ENCODE measurements at places on chromosomes 1 and 21. TPM values are rescaled to one million over a fixed set of nuclear protein-coding genes. Genes with fewer than 3 reads are reported as not detected.

DNA sequence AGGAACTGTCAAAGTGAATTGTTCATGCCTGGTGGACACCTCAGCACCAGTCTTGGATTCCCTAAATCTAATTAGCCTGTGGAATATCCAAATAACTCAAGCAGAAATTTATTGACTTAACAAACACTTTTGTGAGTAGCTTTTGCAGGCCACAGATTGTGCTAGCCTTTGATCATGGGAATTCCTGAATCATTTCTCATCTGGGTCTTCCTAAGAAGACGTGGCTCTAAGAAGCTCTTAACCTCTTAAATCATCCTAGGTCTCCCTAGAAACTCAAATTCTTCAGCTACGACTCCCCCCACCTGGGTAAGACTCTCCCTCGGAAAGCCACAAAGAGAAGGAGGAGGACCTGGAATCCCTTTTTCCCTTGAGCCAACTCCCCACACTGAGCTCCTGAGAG lies 53.8 kb upstream of the PSEN2 start:
- DNase-seq = peak; percentile 8

GRCh38 chr1:66542811-66543767 lies 9.1 kb downstream of the SGIP1 start:
- peak; percentile 66 for DNase-seq

DNA sequence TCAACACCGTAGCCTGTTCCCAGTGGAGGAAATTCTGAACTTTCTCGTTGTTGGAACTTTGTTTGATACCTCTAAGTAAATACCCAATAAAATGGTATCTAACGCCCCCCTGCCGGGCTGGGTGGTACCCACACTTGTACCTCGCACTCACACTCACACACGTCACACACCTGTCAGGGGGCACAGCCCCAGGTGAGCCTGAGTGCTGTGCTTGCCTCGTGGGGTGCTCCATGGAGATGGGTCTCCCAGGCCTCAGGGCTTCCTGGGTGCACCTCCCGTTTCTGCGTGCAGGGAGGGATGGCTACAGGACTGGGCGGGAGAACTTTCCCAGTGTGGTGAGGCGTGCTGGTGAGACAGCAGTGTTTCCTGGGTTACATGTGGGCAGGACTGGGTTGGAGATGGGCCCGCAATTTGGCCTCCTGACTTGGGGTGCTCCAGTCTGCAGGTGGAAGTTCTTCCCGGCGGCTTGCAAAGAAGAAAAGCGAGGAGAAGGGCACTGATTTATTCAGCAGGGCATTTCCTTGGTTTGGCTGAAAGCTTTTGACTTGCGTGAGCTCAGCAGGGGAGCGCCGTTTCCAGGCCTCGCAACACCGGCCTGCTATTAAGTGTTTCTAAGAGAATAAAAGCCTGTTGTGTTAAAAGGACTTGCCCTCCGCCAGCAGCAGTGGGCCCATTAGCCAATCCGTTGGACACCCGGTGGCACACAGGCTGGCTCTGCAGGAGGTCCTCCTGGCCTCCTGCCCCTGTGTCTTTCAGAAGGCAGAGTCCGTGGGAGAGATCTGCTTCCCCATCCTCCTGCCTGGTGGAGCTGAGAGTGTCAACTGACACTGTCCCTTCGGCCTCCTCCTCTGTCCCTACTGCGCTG lies 79.7 kb downstream of the KIF26B start:
- DNase-seq = no peak

DNA sequence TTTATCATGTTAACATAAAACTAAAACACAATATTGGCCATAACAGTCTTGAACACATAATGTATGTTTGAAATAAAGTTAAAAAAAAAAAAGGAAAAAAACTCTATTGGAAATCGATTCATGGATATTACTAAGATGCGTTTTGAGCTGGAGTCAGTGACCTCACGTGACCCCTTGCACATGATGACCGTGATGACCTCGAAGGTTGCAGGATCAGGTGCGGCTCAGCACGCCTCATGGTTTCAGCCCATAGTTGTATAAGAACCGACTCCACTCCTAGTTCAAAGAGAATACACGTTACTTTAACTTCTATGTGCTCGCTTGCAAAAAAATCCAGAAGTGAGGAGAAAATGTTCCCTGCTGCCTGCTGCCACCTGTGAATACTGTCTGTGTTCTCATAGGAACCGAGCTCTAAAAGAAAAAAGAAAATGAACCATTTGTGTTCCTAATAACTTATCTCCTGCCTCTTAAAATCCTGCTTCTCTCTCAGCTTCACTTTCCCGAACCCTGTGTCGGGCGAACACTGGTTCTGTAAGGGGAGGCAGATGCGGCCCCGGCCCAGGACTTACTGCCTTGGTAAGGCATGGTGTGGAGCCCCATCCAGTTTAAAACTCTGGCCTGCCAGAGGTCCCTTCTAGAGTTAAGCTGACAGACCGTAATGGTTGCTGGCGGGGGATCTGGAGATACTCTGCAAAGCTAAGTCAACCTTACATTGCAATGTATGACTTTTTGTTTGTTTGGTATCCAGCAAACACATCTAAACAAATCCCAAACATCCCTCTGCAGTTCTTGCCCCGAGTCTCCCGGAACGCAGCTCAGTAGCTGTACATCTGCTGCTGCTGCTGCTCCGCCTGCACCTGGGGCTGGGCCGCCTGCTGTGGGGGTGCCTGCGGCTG lies 33.8 kb upstream of the RIPK4 start:
- no peak for DNase-seq

- no peak for DNase-seq
Measured at GRCh38 chr1:159827102-159827490, 423 bp downstream of the SLAMF8 start.

GRCh38 chr1:221606256-221606655 lies 135.6 kb downstream of the DUSP10 start:
- DNase-seq = no peak

- DNase-seq = no peak
Measured at GRCh38 chr1:51331206-51332100, 1.1 kb upstream of the TTC39A start.

DNA sequence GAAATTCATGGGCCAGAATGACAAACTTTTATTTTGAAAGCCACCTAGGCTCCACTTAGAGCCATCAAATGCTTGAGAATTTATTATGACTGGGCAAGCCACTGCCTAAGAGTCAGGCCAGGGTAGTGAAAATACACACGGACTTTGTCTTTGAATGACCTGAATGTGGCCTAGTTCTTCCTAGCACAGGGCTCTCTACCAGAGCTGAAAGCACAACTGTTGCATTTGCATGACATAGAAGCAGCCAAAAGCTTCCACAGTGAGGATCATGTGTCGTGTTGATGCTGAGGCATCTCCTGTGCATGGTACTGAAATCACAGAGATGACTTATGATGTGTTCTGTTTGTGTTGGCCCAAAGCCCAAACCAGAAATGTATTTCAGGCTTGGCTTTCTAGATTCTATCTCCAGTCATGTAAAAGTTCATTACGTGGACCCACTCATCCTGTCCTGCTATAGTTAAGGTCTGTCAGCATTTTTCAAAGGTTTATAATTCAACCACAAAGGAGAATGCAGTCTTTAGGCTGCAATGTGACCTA lies 164.0 kb upstream of the UBE2U start:
- peak; percentile 88 for DNase-seq

DNA sequence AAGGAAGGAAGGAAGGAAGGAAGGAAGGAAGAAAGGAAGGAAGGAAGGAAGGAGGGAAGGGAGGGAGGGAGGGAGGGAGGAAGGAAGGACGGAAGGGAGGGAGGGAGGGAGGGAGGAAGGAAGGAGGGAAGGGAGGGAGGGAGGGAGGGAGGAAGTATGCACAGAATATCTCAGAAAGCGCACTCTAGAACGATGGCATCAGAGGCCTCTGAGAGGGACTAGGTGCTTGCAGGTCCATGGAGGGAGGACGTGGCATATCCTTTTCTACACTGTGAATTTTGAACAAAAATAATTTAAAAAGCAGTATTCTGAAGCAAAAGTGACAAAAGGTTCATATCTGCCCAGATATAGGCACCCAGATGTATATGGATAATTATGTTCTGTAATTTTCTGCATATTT lies 65.5 kb downstream of the SYF2 start:
- DNase-seq = no peak

DNA sequence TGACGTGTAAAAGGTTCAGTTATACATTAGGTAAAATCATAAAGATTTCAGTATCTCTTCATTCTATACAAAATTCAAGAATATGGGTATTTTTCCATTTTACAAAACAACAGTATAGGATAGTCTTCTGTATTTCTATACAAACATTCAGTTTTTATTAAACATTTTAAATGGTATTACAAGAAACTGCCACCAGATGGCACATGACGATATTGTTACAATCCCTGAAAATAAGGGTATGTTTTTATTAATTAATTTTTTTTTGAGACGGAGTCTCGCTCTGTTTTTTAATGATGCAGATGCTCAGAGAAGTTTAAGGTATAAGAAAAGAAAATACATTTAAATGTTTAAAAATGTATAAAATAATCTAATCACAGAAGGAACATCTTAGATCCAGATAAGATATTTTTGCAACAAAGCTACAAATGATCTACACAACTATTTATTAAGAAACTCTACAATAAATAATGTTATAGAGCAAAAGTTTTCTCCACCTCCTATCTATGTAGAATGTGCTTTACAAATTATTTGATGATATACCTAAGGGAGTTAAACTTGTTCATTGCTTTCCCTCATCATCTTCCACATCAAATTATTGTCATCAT lies 23.5 kb upstream of the RSBN1 start:
- DNase-seq = peak; percentile 16

DNA sequence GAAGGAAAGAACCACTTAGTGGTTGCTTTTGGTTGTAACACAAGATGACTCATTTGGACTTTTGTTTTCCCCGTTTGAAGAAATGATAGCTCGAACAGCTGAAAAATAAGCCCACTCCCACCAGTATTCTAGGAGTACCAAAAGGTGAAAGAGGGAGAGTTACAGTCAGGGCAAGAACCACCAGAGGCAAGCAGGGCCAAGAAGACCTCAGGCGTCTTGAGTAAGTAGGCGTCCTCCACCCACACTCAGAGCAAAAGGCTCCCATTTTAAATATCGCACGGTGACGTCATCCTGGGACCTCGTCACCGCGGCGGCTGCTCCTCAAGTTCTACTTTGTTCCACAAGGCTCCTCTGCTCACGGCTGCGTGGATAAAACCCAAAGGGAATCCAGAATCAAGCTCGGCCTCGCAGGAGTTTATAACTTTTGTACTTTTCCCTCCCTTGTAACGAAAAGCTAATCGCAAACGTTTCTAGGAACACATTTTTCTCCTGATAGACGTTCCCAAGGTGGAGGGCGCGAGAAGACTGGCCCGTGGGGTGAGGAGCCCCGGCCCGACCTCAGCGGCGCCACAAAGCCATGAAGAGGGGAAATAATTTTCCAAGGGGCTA lies 1.2 kb downstream of the BTG3 start:
- peak; percentile 77 for DNase-seq

DNA sequence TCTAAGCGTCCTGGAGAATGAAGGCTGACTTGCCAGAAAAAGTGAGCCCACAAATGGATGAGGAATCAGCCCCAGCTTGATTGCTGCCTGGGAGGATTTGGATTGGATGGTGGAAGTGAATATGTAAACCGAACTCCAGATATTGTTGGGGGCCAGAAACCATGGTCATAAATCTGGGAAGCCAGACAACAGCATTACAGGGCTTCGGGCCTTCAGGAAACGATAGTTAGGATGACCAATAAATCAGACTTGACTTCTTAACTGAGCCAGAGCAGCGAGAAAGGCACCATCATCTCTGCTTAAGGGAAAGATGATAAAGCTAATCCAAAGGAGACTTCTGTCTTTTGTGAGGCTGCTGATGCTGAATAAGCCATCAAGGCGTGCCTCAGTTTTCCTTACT lies 26.6 kb downstream of the FAM78B start:
- no peak for DNase-seq

GRCh38 chr1:98268316-98268715 lies 347.5 kb upstream of the DPYD start:
- no peak for DNase-seq

DNA sequence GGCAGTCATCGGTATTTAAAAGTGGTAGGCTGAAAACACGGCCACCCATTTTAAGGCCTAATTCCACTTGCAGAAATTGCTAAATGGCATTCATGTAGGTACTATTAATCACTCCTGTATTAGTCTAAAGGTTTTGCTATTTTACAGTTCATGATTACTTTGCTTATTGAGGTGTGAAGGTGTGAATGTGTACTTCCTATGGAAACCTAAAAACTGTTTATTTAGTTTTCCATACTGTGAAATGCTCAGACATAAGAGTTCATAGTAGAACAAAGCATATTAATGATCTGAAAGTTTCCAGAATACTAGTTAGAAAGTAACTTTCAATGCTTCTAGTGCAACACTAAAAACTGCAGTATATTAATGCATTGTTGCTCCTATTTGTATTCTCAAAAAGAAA lies 69.8 kb downstream of the ITGB3BP start:
- DNase-seq = no peak

DNA sequence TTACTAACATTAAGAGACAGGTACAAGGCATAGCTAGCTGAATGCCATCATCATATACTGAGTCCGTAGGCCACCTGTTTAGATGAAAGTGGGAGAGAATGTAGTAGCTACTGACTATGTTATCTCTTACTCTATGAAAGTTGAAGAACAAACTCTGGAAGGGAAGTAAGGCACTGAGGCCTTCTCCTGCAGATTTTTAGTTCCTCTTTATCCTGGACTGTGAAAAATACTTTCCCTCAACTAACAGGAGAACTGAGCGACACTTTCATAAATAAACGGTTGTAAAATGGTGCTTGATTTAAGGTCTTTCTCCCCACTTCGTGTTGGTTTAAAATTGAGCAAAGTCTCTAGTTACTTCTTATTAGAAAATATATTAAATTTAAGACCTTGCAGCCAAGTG lies 101.9 kb downstream of the FNBP1L start:
- no peak for DNase-seq

DNA sequence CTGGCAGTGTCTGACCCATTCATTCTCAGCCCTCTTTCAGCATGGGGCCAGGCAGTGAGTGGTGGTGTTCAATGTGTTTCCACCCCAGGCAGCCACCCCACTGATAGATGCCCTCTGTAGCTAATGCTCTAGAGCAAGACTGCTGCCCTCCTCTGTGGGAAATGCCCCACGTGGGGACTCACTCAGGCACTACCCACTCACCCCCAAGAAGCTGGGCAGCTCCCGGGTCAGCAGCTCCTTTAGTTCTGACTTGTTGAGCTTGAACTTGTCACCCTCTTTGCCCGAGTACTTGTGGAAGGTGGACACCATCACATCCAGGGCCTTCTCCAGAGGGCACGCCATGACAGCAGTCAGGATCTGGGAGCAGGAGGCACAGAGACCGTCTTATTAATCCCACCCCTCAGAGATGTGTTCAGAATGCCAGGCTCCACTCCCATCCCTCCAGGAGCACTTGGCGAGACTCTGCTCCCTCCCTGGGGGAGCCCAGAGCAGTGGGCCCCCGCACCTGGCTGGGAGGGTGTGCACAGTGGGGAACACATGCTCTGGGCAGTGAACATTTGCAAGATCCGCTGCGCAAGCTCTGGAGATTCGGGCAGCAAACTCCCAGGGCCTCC lies 1.0 kb downstream of the S100A4 start:
- DNase-seq = no peak

GRCh38 chr21:17636711-17637110 lies 24.0 kb upstream of the BTG3 start:
- DNase-seq = no peak

C1orf87 gene
- not detected for polyA plus RNA-seq

TMEM82 gene
- polyA plus RNA-seq = not detected

VCAM1 gene
- polyA plus RNA-seq = 40.3 TPM

MSH4 gene
- 0.04 TPM for polyA plus RNA-seq

SLC5A9 gene
- not detected for polyA plus RNA-seq
